ENCODE measurements at places on chromosomes 7 and 10. TPM values are rescaled to one million over a fixed set of nuclear protein-coding genes. Genes with fewer than 3 reads are reported as not detected.
A peak's percentile ranks its signal among the peaks of the same experiment; 100 is the strongest.

Gene FKBP6
- not detected for total RNA-seq

DNA sequence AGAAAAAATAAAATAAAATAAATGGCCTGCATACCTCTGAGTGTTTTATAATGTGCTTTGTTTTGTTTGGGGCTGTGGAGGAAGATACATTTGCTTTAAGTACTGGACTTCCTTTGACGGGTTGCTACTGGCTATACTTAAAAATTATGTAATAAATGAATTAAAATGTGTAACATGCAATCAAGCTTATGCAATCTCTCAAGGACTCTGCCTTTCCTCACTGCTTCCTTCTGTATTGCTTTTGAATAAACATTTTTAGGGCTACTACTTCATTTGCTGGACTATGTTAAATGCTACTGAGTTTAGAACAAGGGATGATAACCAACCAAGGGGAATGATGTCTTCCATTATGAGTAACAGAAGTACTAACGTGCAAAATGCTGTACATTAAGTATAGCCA is 91.6 kb downstream of the ETV1 start:
- H3K27ac ChIP-seq: no peak overlapping the region
- no peaks in the 10 kb centered on the region for H3K4me1 ChIP-seq
- peak; percentile 39 for DNase-seq
- H3K4me3 ChIP-seq: no peak overlapping the region

DNA sequence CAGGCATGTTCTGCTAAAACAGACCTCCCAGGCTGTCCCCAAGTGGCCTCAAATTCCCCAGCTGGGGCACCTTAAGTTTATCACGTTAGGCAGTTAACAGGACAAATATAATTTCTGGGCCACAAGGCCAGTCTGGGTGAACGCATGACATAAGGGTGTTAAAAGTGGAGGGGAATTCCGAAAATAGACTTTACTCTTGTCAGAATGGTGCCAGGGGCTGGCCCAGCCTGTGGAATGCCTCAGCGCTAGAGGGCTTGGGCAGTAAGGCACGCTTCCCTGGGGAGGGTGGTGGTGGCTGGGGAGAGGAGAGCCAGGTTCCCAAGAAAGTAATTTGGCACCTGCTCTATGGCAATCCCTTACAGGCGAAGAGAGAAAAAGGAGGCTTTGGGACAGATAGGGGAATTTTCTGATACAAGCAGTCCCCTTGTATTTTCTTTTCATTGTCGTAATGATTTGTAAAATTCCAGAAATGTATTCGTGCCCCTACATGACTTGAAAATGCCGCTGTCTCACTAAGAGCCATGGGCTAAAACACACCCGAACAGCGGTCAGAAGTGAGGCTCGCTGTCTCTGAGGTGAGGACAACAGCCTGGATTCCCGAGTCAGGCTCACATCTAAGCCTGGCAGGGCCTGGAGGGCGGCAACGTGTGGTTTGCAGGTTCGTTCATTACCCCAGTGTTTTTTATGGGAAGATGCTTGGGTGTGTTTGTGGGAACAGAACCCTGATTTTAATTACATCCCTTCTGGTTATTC is 463.2 kb upstream of the GALNT17 start:
- no peaks in the 10 kb centered on the region for H3K36me3 ChIP-seq
- H3K4me3 ChIP-seq: no peak overlapping the region
- DNase-seq: no peak
- H3K27ac ChIP-seq: no peak overlapping the region
- H3K4me1 ChIP-seq: no peaks in the 10 kb centered on the region
- H3K27me3 ChIP-seq: no peaks in the 10 kb centered on the region

- no peak overlapping the region for H3K27ac ChIP-seq
- H3K4me1 ChIP-seq: no peaks in the 10 kb centered on the region
- H3K4me3 ChIP-seq: no peak overlapping the region
- H3K36me3 ChIP-seq: no peaks in the 10 kb centered on the region
- peaks cover 18% of the 10 kb centered on the region for H3K27me3 ChIP-seq
- no peak for DNase-seq
Observed at GRCh38 chr10:97163781-97164501, 21.8 kb downstream of the SLIT1 start.

Gene SKAP2
- 27.5 TPM for total RNA-seq

Gene ASIC3
- 3.9 TPM for total RNA-seq

DNA sequence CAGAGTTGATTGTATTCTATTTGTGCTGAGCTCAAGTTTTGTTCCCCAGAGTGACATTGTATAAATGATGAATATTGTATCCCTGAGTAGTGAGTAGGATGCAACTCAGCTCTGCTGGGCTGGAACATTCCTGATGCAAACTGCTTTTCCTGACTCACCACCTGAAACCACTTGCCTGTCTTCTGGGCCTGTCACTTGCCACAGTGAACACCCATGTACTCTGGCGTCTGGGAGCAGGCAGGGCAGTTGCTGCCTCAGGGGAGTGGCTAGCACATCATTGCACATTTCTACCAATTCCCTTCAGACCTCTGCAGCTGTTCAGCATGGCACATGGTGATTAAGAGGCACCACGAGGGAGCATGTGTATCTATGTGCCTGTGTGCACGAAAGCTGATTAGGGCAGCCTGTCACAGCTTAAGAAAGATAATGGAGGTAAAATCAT is 157.3 kb downstream of the SND1 start:
- peaks cover 28% of the 10 kb centered on the region for H3K4me1 ChIP-seq
- H3K27me3 ChIP-seq: no peaks in the 10 kb centered on the region
- DNase-seq: peak; percentile 71
- H3K27ac ChIP-seq: peak overlapping the region; percentile 72
- peaks cover 33% of the 10 kb centered on the region for H3K36me3 ChIP-seq

- DNase-seq: peak; percentile 94
- H3K4me1 ChIP-seq: peaks cover 7% of the 10 kb centered on the region
- H3K36me3 ChIP-seq: no peaks in the 10 kb centered on the region
- no peak overlapping the region for H3K27ac ChIP-seq
- no peak overlapping the region for H3K4me3 ChIP-seq
- no peaks in the 10 kb centered on the region for H3K27me3 ChIP-seq
Observed at GRCh38 chr7:29865526-29865925, 59.2 kb downstream of the WIPF3 start.

Gene CACNB2
- total RNA-seq: 3.3 TPM

- no peak overlapping the region for H3K4me3 ChIP-seq
- H3K4me1 ChIP-seq: no peaks in the 10 kb centered on the region
- DNase-seq: no peak
- peaks cover 72% of the 10 kb centered on the region for H3K27me3 ChIP-seq
- H3K36me3 ChIP-seq: no peaks in the 10 kb centered on the region
- H3K27ac ChIP-seq: no peak overlapping the region
Observed at GRCh38 chr7:115410434-115410820, 488.5 kb downstream of the MDFIC start.

GRCh38 chr10:3048119-3049019 is 19.0 kb upstream of the PFKP start:
- no peaks in the 10 kb centered on the region for H3K36me3 ChIP-seq
- DNase-seq: no peak
- peaks cover 30% of the 10 kb centered on the region for H3K4me1 ChIP-seq
- no peak overlapping the region for H3K27ac ChIP-seq

- DNase-seq: no peak
- H3K27ac ChIP-seq: no peak overlapping the region
- peaks cover 11% of the 10 kb centered on the region for H3K27me3 ChIP-seq
- H3K4me3 ChIP-seq: no peak overlapping the region
- no peaks in the 10 kb centered on the region for H3K36me3 ChIP-seq
Observed at GRCh38 chr7:155213955-155214740, 83.5 kb upstream of the INSIG1 start.

- no peak for DNase-seq
- no peak overlapping the region for H3K27ac ChIP-seq
Observed at GRCh38 chr7:150332852-150333635, 8.4 kb downstream of the RARRES2 start.

DNA sequence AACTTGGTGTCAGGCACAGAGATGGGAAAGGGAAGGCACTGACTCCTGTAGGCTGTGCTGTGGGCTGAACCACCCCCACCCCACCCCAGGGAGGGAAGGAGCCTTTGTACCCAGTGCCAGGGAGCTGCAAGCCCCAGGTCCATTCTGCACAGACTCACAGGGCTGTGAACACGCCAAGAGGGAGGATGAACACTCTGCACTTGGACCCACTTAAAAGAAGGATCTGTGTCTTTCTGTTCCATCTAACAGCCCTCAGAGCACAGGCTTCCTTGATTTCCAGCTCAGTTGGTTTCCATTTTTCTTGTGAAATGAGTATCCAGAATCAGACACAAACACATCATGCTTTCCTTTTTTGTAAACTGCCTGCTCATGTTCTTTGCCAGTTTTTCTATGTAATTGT is 84.9 kb downstream of the GRB10 start:
- H3K36me3 ChIP-seq: peaks cover 23% of the 10 kb centered on the region
- H3K27me3 ChIP-seq: no peaks in the 10 kb centered on the region
- no peaks in the 10 kb centered on the region for H3K4me1 ChIP-seq
- no peak overlapping the region for H3K4me3 ChIP-seq

- H3K4me3 ChIP-seq: no peak overlapping the region
- H3K4me1 ChIP-seq: no peaks in the 10 kb centered on the region
- H3K27ac ChIP-seq: no peak overlapping the region
Observed at GRCh38 chr7:120735791-120736190, 122.2 kb downstream of the TSPAN12 start.

Gene EGR2
- 1.0 TPM for total RNA-seq

- DNase-seq: no peak
- H3K36me3 ChIP-seq: no peaks in the 10 kb centered on the region
- no peaks in the 10 kb centered on the region for H3K4me1 ChIP-seq
- H3K27me3 ChIP-seq: no peaks in the 10 kb centered on the region
- H3K4me3 ChIP-seq: no peak within 1 kb of the TSS
Observed at GRCh38 chr10:88582806-88583583, at the start of gene RNLS. TSS of gene RNLS (minus strand) at chr10:88583318.

GRCh38 chr7:140375892-140376730 is 22.2 kb downstream of the SLC37A3 start:
- peaks cover 61% of the 10 kb centered on the region for H3K36me3 ChIP-seq
- DNase-seq: no peak
- H3K4me1 ChIP-seq: no peaks in the 10 kb centered on the region
- H3K27me3 ChIP-seq: no peaks in the 10 kb centered on the region
- H3K4me3 ChIP-seq: no peak overlapping the region
- no peak overlapping the region for H3K27ac ChIP-seq

Gene FASTK
- 83.6 TPM for total RNA-seq

DNA sequence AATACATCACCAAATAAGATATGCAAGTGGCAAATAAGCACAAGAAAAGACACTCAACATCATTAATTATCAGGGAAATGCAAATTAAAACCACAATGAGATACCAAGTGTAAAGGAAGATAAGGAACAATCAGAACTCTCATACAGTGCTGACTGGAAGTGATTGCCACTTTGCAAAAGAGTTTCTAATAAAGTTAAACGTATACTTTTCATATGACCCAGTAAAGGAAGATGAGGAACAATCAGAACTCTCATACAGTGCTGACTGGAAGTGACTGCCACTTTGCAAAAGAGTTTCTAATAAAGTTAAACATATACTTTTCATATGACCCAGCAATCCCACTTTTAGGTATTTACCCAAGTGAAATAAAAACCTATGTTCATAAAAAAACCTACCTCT is 12.2 kb upstream of the JMJD1C start:
- no peak overlapping the region for H3K27ac ChIP-seq
- H3K27me3 ChIP-seq: no peaks in the 10 kb centered on the region
- peaks cover 6% of the 10 kb centered on the region for H3K4me1 ChIP-seq
- H3K36me3 ChIP-seq: peaks cover 6% of the 10 kb centered on the region
- no peak for DNase-seq

Gene SLK
- total RNA-seq: 57.3 TPM

Gene LRRD1
- not detected for total RNA-seq

- H3K36me3 ChIP-seq: no peaks in the 10 kb centered on the region
- H3K4me1 ChIP-seq: no peaks in the 10 kb centered on the region
- no peak overlapping the region for H3K4me3 ChIP-seq
- peaks cover 46% of the 10 kb centered on the region for H3K27me3 ChIP-seq
Observed at GRCh38 chr7:1700086-1700485, 30.0 kb downstream of the ELFN1 start.

Measured in MCF 10A (cell line).